ENCODE measurements at places on chromosomes 2 and 18.

DNA sequence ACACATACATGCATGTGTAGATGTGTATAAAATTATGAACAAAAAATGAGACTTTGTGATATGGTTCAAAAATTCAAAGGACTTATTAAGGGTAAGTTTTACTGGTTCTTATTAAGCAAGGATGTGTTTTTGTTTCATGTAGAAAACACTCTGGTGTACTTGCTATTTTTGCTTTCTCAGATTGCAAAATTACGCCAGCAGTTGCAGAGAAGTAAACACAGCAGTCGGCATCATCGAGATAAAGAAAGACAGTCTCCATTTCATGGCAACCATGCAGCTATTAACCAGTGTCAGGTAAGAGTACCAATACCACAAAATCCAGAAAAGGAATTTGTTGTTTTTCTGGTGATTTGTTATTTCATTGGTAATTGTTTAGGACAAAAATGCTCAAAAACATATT is 91.3 kb downstream of the FAM117B start:
- no peak for DNase-seq

DNA sequence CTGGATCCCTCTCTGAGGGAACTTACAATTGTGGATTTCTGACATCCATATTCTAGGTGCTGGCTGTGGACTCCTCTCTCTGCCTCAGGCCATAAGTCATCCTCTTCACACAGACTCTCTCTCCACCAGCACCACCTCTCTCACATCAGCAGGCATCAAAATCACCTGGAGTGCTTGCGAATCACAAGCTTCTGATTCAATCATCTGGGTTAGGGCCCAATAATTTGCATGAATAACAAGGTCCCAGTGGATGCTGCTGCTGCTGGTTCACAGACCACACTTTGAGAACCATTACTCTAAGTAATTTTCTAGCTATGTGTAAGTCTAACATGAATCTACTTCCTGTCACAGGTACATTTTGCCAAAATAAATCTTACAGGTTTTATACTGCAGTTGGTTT is 214.9 kb downstream of the DSEL start:
- peak; percentile 3 for DNase-seq

DNA sequence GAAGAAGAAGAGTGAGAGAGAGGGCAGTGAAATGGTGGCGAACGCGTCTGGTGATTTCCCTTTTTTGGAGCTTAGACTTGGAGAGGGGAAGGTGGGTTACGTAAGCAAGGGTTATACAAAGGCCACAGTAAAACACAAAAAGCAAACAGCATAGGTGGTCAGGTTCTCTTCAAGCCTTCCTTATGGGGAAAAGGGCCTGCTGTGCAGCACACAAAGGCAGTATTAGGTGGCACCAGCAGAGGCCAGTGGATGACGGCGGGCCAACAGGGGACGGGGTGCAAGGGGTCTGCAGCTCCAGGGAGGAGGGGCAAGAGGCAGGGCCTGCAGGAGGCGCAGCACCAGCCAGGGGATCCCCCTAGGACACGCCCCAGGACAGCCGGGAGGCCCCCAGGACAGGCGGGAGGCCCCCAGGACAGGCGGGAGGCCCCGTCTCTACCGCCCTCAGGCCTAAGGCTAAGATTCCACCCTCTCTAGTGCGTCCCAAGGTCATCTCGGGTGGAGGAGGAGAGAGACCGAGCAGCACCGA is 32.6 kb upstream of the NPC1 start:
- DNase-seq, result no peak

- DNase-seq, result no peak
These were observed 28.3 kb upstream of the NTSR2 start for GRCh38 chr2:11698009-11698922.

- DNase-seq, result no peak
These were observed 313.8 kb downstream of the MTX2 start for GRCh38 chr2:176582990-176583481.

DNA sequence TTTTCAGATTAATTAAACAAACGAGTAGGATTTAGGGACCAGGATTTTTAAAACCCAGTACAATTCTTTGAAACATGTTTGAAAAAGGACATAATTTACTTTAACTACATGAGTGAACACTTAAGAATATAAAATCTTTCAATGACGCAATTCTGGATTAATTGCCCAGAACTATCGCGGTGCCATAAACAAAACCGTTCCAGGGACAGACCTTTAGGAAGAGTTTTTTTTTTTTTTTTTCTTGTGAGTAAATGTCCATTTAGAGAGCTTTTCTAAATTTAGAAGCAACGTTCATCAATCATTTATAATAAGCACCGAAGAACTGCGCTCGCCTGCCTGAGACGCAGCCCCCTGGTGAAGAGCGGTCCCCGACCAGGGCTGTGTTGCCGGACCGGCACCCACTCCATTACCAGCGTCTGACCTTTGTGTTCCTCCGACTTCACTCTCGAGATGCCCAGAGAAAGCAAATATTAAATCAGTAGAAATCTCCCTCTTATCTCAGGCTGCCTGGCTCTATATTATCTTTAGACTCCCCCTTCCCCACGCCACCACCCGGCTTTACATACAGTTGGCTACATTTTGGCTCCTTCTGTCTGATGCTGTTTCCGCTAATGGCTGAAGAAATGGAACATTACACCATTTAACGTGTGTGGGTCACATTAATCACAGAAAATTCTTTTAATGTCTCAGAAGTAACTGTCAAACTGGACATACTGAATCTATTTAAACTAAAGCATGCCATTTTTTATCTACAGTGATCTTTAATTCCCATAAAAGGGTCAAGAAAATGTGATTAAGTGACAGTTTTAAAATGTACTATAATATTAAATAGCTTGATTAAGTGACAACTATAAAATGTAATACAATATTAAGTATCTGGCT is 364.0 kb upstream of the MEIS1 start:
- DNase-seq, result no peak

DNA sequence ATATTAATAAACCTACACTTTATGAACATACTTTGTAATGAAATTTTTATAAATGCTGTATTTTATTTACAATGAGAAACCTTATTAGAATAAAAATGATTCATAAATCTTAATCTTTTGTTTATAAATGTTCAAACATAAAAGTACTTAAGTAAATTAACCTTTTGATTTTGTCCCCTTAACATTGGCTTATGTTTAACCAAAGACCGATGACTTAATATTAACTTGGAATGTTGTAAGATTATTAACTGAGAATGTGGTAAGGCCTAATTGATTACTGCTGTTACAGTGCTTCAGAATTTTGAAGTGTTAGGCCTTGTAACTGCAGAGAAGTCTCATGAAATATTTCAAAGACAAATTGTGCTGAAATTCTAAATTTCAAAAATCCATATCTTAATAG is 5.7 kb downstream of the CPS1 start:
- DNase-seq, result no peak

GRCh38 chr2:39606585-39606984 is 59.1 kb upstream of the TMEM178A start:
- DNase-seq, result no peak

DNA sequence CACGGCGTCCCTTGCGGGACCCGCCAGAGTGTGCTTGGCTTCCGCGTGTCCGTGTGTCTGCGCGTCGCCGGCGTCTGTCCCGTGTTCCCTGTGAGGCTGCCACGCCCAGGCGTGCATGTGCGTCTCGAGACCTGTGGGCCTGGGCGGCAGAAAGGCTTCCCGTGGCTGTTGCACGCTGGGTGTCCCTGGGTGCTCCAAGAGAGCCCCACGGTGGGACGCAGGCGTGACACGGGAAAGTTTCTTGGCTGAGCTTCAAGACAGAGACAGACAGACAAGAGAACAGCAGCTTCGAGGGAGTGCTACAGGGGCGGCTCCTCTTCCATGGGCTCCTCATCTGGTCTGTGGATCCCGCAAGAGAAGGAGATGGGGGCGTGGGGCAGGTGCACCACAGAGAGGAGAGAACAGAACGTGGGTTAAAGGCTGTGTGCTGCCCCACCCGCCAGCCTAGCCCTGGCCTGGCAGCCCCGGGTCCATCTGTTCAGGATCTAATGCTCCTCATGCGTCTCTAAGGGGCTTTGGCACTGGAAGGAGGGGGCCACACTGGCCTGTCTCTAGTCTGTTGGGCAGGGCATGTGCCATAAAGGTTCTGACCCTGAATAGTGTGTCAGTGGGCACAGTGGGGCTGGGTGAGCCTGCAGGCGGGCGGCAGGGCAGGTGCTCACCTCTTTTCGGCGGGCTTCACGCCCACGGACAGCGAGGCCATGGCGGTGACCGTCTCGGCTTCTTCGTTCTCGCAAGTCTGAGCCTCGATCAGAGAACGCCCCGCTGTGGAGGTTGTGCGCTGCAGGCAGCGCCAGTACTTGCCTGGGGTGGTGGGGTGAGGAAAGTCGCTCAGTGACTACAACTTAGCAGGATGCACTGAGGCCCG is 205.1 kb downstream of the TWIST2 start:
- no peak for DNase-seq

DNA sequence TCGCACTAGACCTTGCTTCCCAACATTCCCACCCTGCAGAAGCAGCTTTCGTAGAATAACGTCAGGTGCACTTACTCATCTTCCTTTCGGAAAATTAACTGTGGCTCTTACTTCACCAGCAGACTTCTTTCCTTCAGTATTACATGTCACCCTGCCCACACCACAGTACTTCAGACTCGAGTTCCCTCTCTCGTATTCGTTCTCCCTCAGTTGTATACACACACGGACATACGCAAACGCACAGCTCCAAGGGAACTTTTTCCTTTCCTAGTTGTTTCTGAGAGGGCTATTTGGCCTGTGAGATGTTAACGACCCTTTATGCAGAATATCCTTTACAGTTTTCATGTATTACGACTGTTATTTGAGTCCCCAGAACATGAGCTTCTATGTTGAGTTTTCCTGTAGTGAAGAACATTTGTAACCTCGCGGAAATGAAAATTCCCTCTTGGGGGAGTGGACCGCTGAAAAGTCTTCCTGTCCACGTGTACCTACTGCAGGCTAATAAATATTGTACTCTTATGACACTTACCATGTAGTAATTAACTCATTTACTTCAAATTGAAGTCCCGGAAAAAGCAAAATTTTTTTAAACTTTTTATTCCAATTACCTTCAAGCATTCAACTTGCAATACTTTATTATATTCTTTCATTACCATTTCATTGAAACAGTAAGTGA is 908 bp downstream of the ERLEC1 start:
- peak; percentile 4 for DNase-seq
